NCI-H2081 (cell line): ENCODE measurements at places on chromosomes 11 and 22.

GRCh38 chr11:73999581-74000306 lies 9.1 kb downstream of the UCP3 start:
- no peak for DNase-seq

- DNase-seq = peak; percentile 95
Measured at GRCh38 chr11:46357483-46357936, 10.2 kb downstream of the DGKZ start.

- no peak for DNase-seq
Measured at GRCh38 chr11:23205156-23205871, 345.0 kb upstream of the CCDC179 start.

DNA sequence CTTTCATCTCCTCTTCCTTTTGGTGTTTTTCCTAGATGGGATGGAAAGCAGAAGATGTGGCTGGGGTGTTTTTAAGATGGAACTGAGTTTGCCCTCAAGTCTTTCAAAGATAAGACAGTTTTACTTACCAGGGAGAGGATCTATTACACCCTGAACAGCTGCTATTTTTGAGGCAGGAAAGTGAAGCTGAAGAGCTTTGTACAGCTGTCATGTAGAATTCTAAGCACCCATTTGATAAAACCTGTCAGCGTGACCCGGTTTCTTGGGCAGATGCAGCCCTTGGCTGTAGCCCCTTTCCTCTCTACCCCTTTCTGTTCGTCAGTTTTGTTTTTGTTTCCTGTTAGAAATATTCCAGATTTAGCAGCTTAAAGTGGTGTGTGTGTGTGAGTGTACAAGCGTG lies 35.2 kb downstream of the FAT3 start:
- DNase-seq = no peak

- no peak for DNase-seq
Measured at GRCh38 chr11:92752122-92752521, 217.3 kb upstream of the MTNR1B start.

DNA sequence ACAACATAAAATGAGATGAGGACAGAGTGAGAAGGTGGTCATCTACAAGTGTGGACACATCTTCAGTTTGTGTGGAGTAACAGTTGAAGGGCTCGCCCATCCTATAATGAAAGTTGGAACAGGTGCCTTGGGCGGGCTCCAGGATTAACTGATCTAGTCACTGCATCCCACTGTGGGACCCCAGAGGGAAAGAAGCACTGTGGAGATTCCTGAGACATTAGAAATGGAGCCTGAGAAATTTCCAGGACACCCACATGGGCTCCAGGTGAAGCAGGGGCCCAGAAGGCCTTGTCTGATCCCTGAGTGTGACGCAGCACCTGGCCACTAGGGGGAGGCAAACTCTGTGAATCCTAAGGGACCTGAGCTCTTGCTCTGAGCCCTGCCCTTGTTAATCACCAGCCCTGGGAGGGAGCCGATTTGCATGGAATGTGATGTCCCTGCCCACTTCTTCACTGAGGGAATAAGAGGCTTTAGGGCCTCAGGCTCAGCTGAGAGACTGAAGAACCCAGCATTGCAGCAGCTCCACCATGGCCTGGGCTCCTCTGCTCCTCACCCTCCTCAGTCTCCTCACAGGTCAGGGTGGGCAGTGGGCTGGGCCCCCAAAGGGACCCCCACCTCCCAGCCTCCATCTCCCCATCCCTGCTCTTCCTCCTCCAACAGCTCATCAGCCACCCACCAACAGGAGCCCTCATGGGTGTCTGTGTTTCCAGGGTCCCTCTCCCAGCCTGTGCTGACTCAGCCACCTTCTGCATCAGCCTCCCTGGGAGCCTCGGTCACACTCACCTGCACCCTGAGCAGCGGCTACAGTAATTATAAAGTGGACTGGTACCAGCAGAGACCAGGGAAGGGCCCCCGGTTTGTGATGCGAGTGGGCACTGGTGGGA lies 98.4 kb downstream of the VPREB1 start:
- peak; percentile 46 for DNase-seq

- peak; percentile 21 for DNase-seq
Measured at GRCh38 chr22:38177926-38178604, 3.6 kb downstream of the PLA2G6 start.

DNA sequence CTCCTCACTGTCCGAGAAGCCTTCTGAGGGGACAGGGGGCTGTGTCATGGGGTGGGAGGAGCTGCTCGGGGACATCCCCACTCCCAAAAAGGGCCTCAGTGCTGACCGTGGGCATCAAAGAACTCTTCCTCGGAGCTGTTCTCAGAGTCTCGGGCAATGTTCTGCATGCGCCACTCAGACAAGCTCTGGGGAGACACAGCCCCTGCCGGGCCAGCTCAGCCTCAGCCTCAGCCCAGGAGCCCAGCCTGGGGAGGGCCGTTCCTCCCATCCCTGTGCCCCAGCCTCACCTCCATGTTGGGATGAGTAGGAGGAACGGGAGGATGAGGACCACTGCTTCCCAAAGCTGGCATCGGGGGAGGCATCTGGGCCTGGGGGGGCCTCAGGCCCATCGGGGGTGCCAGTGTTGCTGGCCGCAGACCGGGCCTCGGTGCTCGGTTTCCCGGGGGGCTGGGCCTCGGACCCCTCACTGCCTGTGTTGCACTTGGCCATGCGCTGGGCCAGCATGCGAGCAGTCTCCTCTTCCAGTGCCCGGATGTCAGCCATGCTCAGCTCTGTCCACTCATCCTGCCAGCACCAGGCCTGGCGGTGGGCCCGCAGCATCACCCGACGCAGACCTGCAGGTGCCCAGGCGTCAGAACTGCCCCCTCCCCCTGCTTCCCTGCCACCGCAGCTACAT lies 5.2 kb downstream of the PITPNM1 start:
- DNase-seq = no peak

DNA sequence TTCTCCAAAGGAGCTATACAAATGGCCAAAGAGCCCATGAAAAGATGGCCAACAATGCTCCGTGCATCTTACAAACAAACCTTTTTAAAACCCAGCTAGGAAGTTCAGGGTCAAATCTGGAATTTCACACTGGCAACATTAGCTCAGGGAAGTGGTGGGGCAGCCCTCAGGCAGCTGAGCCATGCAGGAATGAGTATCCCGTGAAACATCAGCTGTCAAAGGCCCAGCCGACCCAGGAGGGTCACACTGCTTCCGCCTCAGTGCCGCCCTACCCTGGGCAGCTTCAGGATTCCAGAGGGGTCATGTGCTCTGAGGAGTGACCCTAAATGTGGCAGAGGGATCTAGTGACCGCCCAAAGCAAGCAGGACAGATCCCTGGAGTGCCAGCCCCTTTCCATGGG lies 73.4 kb downstream of the LINC01488 start:
- DNase-seq = no peak

- no peak for DNase-seq
Measured at GRCh38 chr11:72520815-72521214, 86.5 kb upstream of the CLPB start.

DNA sequence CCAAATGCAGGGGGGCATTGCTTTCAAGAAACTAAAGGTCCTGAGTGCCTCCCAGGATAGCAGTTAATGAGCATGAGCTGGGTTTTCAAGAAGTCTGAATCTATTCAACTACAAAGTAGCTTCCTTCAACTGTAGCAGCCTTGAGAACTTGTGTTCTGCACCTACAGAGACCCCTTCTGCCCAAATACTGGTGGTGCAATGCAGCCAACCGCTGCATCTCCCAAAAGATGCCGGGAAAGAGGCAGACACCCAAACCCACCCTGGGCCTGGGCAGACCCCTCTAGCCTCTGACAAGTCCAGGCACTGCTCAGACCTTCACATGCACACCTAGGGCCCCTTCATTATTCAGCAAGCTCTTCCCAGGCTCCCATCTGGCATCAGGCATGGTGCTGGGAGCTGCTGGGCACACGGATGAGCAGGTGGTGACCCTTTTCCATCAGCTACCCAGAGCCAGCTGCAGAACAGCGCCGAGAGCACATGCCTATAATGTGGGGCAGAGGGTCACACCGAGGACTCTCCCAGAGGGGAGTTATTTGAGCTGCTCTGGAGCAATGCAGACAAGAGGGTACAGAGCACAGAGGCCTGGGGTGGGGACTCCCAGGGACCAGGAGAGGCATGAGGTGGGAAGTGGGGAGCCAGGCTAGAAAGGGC lies 44.9 kb upstream of the ETS1 start:
- DNase-seq = peak; percentile 61

- DNase-seq = no peak
Measured at GRCh38 chr11:68977781-68978625, 2.8 kb downstream of the MRGPRD start.

- DNase-seq = no peak
Measured at GRCh38 chr11:111010391-111011274, 234.9 kb upstream of the POU2AF2 start.

DNA sequence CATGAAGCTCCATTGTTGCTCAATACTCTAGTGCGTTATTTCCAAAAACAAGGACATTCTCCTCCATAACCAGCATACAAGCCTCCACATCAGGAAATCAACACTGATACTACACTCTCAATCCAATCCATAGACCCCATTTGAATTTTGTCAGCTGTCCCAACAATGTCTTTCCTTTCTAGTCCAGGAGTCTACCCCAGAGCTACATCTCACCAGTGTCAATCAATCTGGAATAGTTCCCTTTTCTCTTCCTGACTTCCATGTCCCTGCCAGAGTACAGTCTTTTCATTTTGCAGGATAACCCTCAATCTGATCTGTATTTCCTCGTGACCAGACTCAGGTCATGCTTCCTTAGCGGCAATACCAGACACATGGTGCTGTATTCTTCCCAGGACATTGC lies 43.0 kb downstream of the TCF20 start:
- DNase-seq = no peak

GRCh38 chr11:111765320-111765983 lies 737 bp downstream of the PPP2R1B start:
- no peak for DNase-seq

DNA sequence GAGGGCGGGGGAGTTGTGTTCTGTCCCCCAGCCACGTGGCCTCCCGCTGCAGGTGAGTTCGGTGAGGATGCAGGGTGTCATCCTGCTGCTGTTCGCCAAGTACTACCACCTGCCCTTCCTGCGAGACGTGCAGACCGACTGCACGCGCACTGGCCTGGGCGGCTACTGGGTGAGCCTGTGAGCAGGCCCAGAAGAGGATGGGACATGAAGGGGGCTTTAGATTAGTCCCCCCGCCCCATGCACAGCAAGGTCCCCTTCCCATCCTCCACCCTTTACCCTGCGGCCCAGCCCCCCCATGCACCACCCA lies 4.1 kb downstream of the INPP5J start:
- DNase-seq = no peak

DNA sequence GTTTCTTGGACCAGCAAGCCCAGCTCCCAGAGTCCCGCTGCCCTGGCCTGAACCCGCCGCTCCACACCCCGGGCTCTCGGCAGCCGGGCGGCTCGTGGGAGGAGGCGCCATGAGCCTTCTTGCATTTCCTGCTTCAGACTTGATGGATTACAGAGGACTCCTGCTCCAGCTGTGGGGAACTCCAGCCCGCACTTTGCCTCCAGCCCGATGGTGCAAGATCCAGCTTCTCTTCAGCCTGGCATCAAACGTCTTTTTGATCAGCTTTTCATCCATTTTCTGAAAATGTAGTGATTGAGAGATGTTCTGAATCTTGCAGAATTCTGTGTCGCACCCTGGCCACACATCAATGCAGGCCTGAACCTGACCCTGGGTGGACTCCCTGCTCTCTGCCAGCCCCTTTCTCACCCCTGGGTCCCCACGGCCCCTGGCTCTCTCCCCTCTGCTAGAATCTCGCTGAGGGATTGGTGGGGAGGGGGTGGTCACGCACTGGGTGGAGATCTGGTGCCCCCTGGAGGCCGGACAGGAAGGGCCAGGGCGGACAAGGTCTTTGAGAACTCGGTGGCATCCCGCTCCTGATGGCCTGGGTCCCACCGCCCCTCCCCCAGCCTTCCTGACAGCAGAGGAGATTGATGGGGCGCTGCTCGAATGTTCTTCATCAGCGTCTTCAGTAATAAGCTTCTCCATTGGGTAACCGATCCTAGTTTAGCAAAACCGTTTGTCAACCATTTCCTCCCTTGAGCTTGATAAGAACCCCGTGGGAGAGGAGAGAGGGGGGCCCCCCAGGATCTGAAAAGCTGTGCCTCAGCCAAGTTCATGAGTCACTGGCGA lies 12.1 kb upstream of the NFAM1 start:
- DNase-seq = peak; percentile 82

- DNase-seq = no peak
Measured at GRCh38 chr11:76162336-76163288, 43.7 kb downstream of the WNT11 start.

DNA sequence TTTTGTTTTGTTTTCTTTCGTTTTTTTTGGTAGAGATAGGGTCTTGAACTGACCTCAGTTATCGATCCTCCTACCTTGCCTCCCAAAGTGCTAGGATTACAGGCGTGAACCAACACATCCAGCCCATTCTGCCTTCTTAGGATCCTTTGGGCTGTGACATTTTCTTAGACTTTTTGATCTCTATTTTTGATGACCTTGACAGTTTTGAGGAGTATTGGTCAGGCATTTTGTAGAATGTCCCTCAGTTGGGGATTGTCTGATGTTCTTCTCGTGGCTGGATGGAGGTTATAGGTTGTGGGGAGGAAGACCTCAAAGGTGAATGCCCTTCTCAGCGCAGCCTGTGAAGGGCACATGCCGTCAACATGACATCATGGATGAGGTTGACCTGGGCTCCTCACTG lies 19.5 kb upstream of the RAB1B start:
- no peak for DNase-seq

GRCh38 chr22:38569181-38569971 lies 607 bp downstream of the DMC1 start:
- DNase-seq = no peak

DNA sequence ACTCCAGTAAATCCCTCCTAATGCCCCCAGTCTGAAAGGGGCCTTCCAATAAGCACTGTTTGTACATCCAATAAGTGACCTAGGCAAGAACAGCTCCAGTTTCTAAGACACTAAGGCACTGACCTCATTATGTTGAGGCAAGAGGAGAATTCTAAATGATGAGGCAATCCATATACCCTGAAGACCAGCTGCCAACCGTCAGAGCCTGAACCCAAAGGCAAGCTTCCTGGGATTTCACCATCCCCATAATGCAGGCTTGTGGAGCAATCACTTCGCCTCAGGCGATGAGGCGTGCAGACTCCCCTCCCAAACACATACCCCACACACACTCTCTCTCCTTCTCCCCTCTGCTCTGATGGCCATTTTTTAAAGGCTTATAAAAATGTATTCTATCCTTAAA lies 49.5 kb downstream of the LGR4 start:
- peak; percentile 45 for DNase-seq
